ENCODE measurements at places on chromosomes 4 and X. TPM values are rescaled to one million over a fixed set of nuclear protein-coding genes. Genes with fewer than 3 reads are reported as not detected.

- no peaks in the 10 kb centered on the region for H3K36me3 ChIP-seq
- H3K27me3 ChIP-seq, result no peaks in the 10 kb centered on the region
- no peak overlapping the region for H3K27ac ChIP-seq
- H3K4me3 ChIP-seq, result no peak overlapping the region
- H3K4me1 ChIP-seq, result no peaks in the 10 kb centered on the region
Measured at GRCh38 chrX:11480626-11481025, 185.1 kb downstream of the ARHGAP6 start.

GRCh38 chr4:141041021-141041476, 92.2 kb downstream of the RNF150 start:
- H3K27ac ChIP-seq, result no peak overlapping the region
- no peak for DNase-seq
- no peaks in the 10 kb centered on the region for H3K27me3 ChIP-seq

GRCh38 chrX:49041744-49042580, 1.2 kb downstream of the TFE3 start:
- DNase-seq, result peak; percentile 62
- peak overlapping the region; percentile 88 for H3K4me3 ChIP-seq
- no peaks in the 10 kb centered on the region for H3K27me3 ChIP-seq

- no peaks in the 10 kb centered on the region for H3K36me3 ChIP-seq
- no peak overlapping the region for H3K4me3 ChIP-seq
- no peak overlapping the region for H3K27ac ChIP-seq
- H3K27me3 ChIP-seq, result no peaks in the 10 kb centered on the region
- no peak for DNase-seq
- no peaks in the 10 kb centered on the region for H3K4me1 ChIP-seq
Measured at GRCh38 chr4:161680146-161680545, 483.7 kb downstream of the FSTL5 start.

Gene ARMCX2
- total RNA-seq, result 145 TPM

- no peak overlapping the region for H3K27ac ChIP-seq
- H3K27me3 ChIP-seq, result peaks cover 11% of the 10 kb centered on the region
- no peak overlapping the region for H3K4me3 ChIP-seq
- no peak for DNase-seq
Measured at GRCh38 chr4:77821775-77822174, 2.6 kb upstream of the CNOT6L start.

Gene PDE6B
- total RNA-seq, result 12.4 TPM

DNA sequence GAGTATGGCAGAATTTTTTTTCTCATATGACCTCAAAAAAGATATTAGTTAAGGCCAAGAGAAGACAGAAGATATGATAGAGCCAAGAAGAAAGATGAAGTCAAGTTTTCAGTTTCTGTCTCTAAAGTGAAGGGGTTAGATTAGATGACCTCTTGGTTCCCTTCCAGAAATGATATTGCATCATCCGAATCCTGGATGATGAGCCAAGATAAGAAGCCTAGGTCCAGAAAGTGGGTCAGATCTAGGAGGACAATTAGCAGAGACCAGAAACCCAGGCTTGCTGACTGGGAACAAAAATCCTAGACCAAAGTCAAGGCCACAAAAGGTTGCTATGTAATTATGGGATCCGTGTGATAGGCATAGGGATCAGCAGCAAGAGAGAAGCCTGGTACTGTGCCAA, 20.2 kb downstream of the SATL1 start:
- H3K27ac ChIP-seq, result no peak overlapping the region
- H3K4me1 ChIP-seq, result no peaks in the 10 kb centered on the region
- no peaks in the 10 kb centered on the region for H3K36me3 ChIP-seq
- no peak for DNase-seq
- H3K4me3 ChIP-seq, result no peak overlapping the region
- no peaks in the 10 kb centered on the region for H3K27me3 ChIP-seq

DNA sequence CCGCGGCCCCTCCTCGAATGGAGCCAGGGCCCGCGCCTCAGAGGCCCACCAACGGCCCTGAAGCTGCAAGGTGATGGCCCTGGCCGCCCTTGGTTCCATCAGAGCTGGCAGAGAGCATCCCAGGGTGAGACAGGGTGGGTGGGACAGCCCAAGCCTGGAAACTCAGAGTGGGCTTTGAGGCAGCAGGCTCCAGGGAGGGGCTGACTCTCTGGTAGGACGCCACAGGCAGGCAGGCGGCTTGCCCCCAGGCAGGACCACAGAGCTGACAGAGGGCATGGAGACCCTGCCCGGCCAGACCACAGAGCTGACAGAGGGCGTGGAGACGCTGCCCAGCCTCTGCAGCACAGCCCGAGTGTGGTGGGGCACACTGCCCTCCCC, 4.8 kb downstream of the MYL5 start:
- no peaks in the 10 kb centered on the region for H3K27me3 ChIP-seq
- no peaks in the 10 kb centered on the region for H3K4me1 ChIP-seq
- H3K27ac ChIP-seq, result no peak overlapping the region
- H3K4me3 ChIP-seq, result no peak overlapping the region
- DNase-seq, result no peak

DNA sequence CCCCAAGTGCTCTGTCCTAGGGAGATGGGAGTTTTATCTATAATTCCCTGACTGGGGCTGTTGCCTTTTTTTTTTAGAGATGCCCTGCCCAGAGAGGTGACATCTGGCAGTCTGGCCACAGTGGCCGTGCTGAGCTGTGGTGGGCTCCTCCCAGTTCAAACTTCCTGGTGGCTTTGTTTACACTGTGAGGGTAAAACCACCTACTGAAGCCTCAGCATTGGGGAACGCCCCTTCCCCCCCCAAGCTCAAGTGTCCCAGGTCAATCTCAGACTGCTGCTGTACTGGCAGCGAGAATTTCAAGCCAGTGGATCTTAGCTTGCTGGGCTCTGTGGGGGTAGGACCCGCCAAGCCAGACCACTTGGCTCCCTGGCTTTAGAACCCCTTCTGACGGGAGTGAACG, 38.3 kb upstream of the CBLL2 start:
- H3K4me1 ChIP-seq, result no peaks in the 10 kb centered on the region
- no peaks in the 10 kb centered on the region for H3K36me3 ChIP-seq
- no peak overlapping the region for H3K4me3 ChIP-seq
- no peak for DNase-seq
- no peak overlapping the region for H3K27ac ChIP-seq

Gene SPANXC
- not detected for total RNA-seq

DNA sequence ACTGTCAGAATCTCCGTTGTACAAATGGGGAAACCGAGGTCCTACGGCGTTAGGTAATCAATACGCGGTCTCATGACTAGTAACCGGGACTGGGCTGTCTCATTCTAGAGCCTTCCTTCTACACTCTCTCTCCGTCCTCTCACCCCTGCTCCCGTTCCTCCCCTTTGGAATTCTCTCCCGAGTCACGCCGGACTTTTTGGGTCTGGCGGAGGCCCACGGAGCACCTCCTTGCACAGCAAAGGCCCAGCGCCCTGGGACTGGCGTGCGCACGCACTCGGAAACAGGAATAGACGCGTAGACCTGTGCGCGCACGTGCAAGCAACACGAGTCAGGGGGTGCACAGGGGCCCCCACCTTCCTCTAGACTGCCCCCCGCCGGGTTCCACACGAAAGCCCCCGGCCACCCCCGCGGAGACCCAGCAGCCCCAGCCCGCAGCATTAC, 361 bp downstream of the QDPR start:
- H3K27me3 ChIP-seq, result no peaks in the 10 kb centered on the region
- peaks cover 19% of the 10 kb centered on the region for H3K36me3 ChIP-seq
- no peak overlapping the region for H3K27ac ChIP-seq
- H3K4me3 ChIP-seq, result peak overlapping the region; percentile 74
- no peaks in the 10 kb centered on the region for H3K4me1 ChIP-seq

Gene SUV39H1
- 9.9 TPM for total RNA-seq

DNA sequence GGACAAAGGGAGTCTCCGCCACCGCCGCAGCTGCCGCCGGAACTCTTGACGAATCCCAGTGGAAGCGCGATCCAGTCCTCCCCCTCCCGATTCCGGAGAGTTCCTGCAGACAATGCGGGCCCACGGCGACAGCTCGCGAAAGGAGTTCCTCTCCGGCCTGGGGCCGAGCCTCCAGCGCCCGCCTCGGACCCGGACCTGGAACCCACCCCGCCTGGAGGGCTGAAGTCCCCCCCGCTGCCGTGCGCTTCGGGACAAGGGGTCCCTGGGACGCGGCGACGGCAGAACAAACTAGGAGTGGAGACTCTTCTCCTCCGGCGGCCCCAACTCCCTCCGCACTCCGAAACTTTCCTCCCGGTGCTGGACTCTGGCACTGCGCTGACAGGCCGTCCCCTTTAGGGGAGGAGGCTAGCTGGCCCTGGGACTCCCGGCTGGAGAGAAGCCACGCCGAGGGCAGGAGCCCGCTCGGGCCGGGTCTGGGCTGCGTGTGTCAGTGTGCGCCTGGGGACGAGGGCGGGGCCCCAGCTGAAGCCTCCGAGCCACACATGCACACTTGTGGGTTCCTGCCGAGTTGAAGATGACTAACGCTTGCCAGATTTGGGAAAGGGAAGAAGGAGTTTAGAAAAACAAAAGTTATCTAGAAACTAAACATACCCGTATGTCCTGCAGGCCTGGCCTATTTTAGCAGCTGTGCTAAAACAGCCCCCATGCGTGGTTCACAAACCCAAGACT, at the start of gene ANTXR2:
ANTXR2 (minus strand) TSS at position 486 of the 729 bp plus-strand sequence. CDS start 669 bp downstream, outside the sequence.
- H3K4me3 ChIP-seq, result peak within 1 kb of the TSS; percentile 84
- peak; percentile 94 for DNase-seq
- peaks cover 16% of the 10 kb centered on the region for H3K27me3 ChIP-seq
- peak within 1 kb of the TSS; percentile 95 for H3K27ac ChIP-seq
- H3K4me1 ChIP-seq, result peaks cover 4% of the 10 kb centered on the region

GRCh38 chr4:101064541-101065180, 282.7 kb downstream of the PPP3CA start:
- H3K4me1 ChIP-seq, result no peaks in the 10 kb centered on the region
- H3K27me3 ChIP-seq, result no peaks in the 10 kb centered on the region
- no peak overlapping the region for H3K27ac ChIP-seq
- no peak overlapping the region for H3K4me3 ChIP-seq
- DNase-seq, result no peak

Gene SOX3
- 1.6 TPM for total RNA-seq

- H3K36me3 ChIP-seq, result no peaks in the 10 kb centered on the region
- H3K27ac ChIP-seq, result no peak overlapping the region
- no peak for DNase-seq
- H3K27me3 ChIP-seq, result no peaks in the 10 kb centered on the region
Measured at GRCh38 chr4:66372706-66373105, 702.4 kb upstream of the EPHA5 start.

Gene ATP5ME
- 363 TPM for total RNA-seq

DNA sequence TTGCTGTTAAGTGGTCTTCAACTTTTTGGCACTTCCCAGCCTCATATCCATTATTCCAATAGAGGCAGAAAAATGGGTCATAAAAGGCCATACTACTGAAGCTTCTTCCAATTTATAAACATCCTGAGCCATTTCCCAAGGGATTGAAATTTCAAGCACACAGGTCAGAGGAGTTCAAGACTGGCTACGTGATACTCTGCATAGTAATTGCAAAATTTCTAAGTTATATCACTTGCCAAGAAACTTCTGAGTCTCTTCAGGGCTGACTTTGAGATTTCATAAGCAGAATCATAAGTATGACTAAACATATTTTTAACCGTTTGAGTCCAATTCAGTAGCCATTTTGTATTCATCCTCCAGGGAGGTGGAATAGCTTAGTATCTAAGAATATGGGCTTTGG, 75.6 kb upstream of the RXFP1 start:
- DNase-seq, result no peak
- no peaks in the 10 kb centered on the region for H3K27me3 ChIP-seq
- no peaks in the 10 kb centered on the region for H3K4me1 ChIP-seq

- H3K27me3 ChIP-seq, result no peaks in the 10 kb centered on the region
- no peaks in the 10 kb centered on the region for H3K36me3 ChIP-seq
- no peak overlapping the region for H3K27ac ChIP-seq
- H3K4me1 ChIP-seq, result no peaks in the 10 kb centered on the region
- H3K4me3 ChIP-seq, result no peak overlapping the region
Measured at GRCh38 chr4:102566426-102566825, 65.3 kb downstream of the NFKB1 start.
